Amygdala (tissue), 56 donors: ENCODE measurements at places on chromosomes 12 and 14.
A peak's percentile ranks its signal among the peaks of the same experiment; 100 is the strongest.

GRCh38 chr12:130881046-130881445, 9.2 kb downstream of the RAN start:
- no peak for DNase-seq

GRCh38 chr12:64675795-64676194, 65.5 kb downstream of the RASSF3 start:
- no peak for DNase-seq

GRCh38 chr12:132487311-132487741, 2.6 kb upstream of the FBRSL1 start:
- DNase-seq: no peak

GRCh38 chr12:108357834-108358579, 18.9 kb upstream of the CMKLR1 start:
- no peak for DNase-seq

- DNase-seq: no peak
Measured at GRCh38 chr12:3330976-3331510, 160.0 kb upstream of the PRMT8 start.

GRCh38 chr14:22262881-22263280, 326.1 kb downstream of the DAD1 start:
- no peak for DNase-seq

DNA sequence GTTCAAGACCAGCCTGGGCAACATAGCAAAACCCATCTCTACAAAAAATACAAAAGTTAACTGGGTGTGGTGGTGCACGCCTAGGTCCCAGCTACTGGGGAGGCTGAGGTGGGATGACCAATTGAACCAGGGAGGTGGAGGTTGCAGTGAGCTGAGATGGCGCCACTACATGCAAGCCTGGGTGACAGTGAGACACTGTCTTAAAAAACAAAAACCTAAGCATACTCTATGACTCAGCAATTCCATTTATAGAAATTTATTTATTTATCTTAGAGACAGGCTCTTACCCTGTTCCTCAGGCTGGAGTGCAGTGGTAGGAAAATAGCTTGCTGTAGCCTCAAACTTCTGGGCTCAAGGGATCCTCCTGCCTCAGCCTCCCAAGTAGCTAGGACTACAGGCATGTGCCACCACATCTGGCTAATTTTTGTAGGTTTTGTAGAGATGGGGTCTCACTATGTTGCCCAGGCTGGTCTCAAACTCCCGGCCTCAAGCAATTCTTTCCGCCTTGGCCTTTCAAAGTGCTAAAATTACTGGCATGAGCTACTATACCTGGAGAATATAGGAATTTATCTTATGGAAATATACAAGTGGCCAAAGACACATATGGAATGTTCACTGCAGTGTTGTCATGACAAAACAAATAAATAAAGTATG, 43.3 kb downstream of the NCKAP5L start:
- DNase-seq: no peak

- DNase-seq: no peak
Measured at GRCh38 chr12:48352157-48352760, 1.5 kb upstream of the ZNF641 start.

DNA sequence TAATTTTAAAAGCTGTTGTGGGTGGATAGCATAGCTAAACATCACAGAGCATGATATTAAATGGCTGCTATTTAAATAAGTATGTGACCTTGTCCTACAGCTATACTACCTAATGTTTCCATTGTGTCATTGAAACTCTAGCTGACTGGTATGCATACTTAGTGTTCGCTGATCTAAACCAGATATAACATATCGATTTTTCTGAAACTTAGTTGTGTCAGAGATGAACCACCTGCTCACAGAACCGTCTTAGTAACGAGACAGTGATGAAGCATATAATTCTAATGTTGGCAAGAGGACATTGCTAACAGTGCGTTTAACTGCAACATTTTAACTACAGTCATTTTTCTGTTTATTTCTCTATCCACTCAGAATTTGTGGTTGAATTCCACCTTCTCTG, 36.1 kb upstream of the NUAK1 start:
- DNase-seq: no peak

- no peak for DNase-seq
Measured at GRCh38 chr14:23494223-23494622, 24.7 kb downstream of the NGDN start.

DNA sequence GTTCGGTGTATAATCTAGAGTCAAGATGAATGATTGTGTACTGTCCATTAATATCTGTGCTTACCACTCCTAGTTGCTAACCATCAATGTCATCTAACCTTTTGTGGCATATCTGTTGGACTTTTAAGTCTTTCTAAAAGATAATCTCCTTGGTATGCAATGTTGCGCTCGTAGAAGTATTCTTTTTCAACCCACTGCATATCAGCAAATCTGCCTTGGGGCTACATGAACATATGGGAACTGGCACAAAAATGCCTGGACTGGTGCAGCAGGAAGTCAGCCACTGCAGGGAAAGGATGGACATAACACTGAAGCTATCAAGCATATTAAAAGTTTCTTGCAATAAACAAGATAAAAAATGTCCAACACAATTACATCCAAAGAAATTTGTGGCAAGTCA, 124.3 kb upstream of the SLC38A4 start:
- no peak for DNase-seq

DNA sequence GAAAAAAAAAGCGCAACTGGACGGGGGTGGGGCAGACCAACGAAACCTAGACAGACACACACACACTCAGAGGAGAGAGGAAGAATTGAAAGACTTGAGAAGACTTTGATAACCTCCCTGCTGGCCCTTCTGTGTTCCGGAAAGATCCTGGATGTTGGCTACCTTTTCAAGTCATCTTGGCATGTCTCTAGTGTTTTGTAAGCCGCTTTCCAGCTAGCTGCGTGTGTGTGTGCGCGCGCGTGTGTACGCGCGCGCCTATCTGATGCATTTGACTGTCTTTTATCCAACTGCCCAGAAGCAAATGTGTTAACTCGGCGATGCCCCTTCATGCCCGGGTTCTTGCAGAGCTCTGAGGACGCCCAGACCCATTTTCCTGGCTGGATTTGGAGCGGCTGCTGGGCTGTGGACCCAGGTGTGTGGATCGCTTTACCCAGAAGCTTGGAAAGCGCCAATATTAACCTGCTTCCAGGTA, 664 bp downstream of the LRFN5 start:
- DNase-seq: no peak

DNA sequence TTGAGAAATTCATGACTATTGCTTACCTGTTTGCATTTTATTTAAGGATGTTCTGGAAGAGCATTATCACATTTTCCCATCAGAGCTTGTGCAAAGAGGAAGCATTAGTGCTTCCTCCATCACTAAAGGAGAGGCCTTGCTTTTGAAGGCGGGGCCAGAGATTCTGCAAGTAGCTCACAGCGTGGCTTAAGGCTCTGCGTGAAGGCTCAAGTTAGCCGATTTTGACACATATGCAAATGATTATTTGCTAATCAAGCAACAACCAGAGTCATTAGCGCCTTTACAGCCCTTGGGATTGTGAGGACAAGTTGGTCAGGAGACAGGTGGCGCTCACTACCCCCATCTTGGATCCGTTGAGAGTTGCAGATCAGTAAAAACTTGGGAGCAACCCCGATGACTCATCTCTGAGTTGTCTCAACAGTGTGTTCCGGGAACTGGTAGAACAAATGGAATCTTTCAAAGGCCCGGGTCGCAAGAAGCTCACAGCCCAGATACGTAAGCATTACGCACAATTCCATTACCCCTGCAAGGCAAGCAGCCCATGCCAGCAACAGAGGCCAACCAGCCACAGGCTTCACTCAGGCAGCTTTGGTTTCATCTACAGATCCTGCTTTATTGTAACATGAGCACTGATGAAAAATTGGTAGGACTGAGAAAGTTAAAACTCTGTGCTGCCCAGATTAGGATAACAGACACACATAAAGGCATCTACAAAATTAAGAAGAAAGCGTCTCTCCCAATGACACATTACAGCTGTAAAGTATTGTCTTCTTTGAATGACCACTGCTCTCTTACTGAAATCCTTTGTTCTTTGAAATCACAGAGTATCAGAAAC, 34.9 kb upstream of the SPTSSA start:
- DNase-seq: peak; percentile 75

- no peak for DNase-seq
Measured at GRCh38 chr12:92701441-92701840, 1.3 kb upstream of the PLEKHG7 start.

DNA sequence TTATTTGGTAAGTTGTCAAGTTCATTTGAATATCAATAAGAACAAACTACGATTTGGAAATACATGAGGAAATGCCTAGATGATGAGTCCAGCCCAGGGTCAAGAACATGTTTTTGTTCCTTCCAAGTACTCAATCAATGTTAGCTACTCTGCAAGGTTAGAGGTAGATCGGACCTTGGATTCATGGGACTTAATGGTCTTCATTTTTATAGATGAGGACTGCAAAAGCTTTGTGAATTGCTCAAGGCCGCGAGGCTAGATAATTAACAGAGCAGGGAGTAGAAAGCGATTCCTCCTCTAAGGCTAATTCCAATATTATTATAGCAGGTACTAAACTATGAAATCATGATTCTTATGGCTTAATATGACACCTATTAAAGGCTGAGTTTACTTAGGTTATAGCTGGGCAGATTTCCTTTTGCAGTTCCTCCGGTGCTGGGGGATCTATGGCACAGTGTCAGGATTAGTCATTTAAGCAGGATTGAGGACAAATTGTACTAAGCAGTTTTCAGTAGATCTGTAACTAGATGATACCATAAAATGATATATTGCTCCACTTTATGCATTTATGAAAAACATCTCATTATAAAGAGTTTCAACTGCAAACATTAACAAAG, 19.8 kb downstream of the NR1H4 start:
- DNase-seq: no peak

DNA sequence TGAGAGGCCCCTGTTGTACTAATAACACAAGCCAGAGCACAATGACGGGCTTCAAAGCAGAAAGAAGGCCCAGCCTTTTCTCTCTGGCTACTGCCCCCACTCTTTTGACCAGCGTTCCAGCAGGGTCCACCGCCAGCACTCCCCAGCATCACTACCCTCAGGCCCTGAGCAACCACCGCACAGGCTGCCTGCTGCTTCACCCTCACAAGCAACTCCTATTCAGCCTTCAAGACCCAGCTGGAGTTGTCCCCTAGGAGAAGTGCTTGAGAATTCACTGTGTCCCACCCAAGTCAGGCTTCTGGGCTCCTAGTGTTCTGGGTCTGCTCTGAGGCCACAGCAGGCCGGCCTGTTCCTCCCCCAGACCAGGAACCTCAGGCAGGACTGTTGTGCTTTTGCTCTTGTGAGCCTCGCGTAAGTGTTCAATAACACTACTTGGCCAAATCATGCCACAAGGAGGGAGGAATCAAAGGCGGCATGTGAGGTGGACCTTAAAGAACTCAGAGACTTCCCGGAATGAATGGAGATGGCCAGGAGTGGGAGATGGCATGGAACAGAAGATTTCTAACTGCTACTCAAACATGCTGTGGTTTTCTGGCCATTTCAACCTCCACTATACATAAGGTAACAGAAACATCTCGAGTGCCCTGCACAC, 83.3 kb upstream of the GPR68 start:
- DNase-seq: no peak

- DNase-seq: no peak
Measured at GRCh38 chr12:103879048-103879692, 38.1 kb upstream of the NT5DC3 start.

DNA sequence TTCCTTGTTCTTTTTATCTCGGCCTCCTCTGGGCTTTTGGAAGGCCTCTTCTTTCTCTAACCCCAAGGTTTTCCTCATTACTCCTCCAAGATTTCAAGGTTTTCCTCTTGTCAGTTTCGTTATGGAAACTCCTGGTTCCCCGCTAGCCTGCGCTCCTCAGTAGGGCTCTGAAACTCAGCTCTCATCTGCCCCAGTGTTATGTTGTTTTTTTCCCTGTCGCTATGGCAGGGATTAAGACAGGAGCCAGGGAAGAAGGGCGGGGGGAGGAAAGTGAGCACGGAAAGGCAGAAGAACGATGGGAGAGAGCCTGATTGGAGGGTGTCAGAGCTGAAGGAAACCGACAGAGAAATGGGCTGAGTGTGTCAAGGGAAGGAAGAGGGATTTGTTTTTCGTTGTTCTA, 26.5 kb upstream of the JDP2 start:
- no peak for DNase-seq

DNA sequence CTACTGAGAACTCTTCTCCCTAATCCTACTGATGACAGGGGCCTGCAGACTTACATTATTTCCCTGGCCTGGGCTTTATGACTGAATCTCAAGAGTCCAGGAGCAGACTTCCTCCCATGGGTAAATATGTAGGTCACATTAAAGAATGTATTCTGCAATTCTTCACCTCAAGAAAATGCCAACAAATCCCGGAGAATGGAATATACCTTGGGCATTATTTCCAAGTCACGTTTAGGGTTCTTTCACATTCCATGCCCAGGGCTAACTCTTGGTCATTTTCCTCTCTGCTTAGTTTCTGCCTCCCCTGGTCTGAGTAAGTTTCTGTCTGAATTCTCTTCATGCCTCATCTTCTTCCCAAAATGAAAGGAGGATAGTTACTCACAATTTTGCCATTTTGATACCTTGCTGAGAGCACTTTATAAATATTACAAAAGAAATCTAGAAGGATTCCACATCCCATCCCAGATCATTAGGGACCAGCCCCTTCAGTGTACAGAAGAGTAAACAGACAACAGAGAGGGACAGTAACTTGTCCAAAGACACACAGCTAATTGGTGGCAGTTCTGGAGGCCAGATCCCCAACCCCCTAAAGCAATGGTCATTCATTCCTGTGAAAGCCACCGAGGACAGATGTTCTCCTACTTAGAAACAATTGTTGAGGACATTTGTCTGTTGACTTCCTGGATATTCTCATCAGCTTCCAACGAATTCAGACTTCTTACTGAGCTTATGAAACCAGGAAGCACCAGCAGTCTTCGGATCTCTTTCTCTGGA, 605 bp downstream of the PAH start:
- DNase-seq: no peak

DNA sequence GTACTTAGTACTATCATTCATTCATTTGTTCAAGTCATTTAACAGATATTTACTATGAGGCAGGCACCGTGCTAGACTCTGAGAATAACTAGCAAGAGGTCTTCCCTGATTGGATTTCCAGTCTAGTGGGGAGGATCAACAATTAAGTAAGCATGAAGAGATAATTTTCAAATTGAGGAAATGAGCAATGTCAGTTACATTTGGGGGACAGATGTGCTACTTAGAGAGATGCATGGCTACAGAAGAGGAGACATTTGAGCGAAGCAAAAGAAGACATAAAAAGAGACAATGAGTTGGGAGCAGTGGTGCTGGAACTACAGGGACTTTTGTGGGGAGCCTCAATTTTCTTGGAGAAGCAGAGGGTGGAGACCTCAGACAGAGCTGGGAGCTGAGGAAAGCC, 7.7 kb downstream of the KCNA5 start:
- DNase-seq: no peak

DNA sequence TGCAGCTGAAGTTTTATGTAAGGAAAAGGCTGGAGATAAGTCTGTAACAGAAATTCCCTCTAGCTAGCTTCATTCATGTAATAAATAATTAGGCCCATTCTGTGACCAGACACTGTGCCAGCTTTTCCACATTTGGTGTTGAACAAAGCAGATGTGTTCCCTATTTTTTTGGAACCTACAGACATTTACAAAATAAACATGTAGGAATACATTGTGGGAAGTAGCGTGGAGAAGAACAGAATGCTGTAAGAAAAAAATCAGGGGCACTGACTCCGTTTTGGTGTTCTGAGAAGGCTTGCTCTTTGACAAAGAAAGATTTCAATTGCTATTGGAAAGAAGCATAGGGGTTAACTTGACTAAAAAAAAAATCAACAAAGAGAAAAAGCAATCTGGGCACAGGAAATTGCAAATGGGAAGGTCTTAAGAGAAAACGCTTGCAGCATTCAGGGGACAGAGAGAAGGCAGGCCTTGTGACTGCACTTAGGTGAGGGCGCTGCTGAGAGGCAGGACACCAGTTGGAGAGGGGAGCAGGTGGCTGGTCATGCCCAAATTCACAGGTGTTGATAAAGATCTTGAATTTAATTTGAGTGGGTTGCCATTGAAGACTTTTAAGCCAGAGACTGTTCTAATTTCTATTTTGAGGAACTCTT, 4.0 kb downstream of the FAR2 start:
- no peak for DNase-seq
